Skeletal muscle tissue (tissue), 5 donors: ENCODE measurements at places on chromosomes 7 and 10. TPM values are rescaled to one million over a fixed set of nuclear protein-coding genes. Genes with fewer than 3 reads are reported as not detected.

Gene HIBADH
- 39.1 TPM for total RNA-seq

Gene SFMBT2
- 12.5 TPM for total RNA-seq

Gene PLCE1
- total RNA-seq: 29.2 TPM

Gene GIMAP1
- total RNA-seq: 1.0 TPM

Gene GIMAP6
- total RNA-seq: 15.7 TPM

Gene PARP12
- total RNA-seq: 14.1 TPM

Gene MYL10
- total RNA-seq: 8.4 TPM

Gene XPNPEP1
- total RNA-seq: 89.2 TPM

Gene MYO3A
- 1.0 TPM for total RNA-seq

Gene RFC2
- total RNA-seq: 21.4 TPM

Gene SPDYE11
- not detected for total RNA-seq

Gene CFAP46
- not detected for total RNA-seq

Gene LRRN3
- 5.2 TPM for total RNA-seq

Gene ADCY1
- total RNA-seq: 9.9 TPM

Gene PALD1
- total RNA-seq: 15.7 TPM

Gene OR2A1
- total RNA-seq: under 0.01 TPM

Gene DPYSL4
- 1.0 TPM for total RNA-seq

Gene SERPINE1
- 2.1 TPM for total RNA-seq

Gene ZNF425
- total RNA-seq: 5.2 TPM

Gene C1QL3
- not detected for total RNA-seq

Gene GPRIN2
- 0.52 TPM for total RNA-seq

Gene HOXA1
- not detected for total RNA-seq

Gene RHOBTB1
- 29.2 TPM for total RNA-seq

Gene MMD2
- not detected for total RNA-seq

Gene SAP25
- total RNA-seq: not detected

Gene LDB3
- total RNA-seq: 87.7 TPM

Gene MRM2
- total RNA-seq: 16.7 TPM

Gene FGFBP3
- 1.6 TPM for total RNA-seq

Gene PTF1A
- total RNA-seq: not detected

Gene CACNB2
- total RNA-seq: 4.2 TPM

Gene BAMBI
- 4.2 TPM for total RNA-seq

Gene FGF8
- 0.52 TPM for total RNA-seq

Gene BPGM
- total RNA-seq: 92.9 TPM

Gene SMO
- total RNA-seq: 28.7 TPM

Gene LIPK
- not detected for total RNA-seq

Gene CPXM2
- 0.52 TPM for total RNA-seq

Gene FRMD4A
- 19.3 TPM for total RNA-seq

Gene VAX1
- not detected for total RNA-seq

Gene PSD
- total RNA-seq: 3.7 TPM

Gene CDNF
- 1.0 TPM for total RNA-seq

Gene OPALIN
- not detected for total RNA-seq
